Fibroblast of villous mesenchyme (primary cell): ENCODE measurements at places on chromosomes 12 and 14.

- DNase-seq, result no peak
Observed at GRCh38 chr12:99983456-99984258, 1.1 kb downstream of the ANKS1B start.

GRCh38 chr14:57863471-57863870 is 2.4 kb downstream of the SLC35F4 start:
- no peak for DNase-seq

- no peak for DNase-seq
Observed at GRCh38 chr12:125287155-125287847, 222.1 kb downstream of the AACS start.

- no peak for DNase-seq
Observed at GRCh38 chr12:57441846-57442427, 7.4 kb downstream of the INHBC start.

DNA sequence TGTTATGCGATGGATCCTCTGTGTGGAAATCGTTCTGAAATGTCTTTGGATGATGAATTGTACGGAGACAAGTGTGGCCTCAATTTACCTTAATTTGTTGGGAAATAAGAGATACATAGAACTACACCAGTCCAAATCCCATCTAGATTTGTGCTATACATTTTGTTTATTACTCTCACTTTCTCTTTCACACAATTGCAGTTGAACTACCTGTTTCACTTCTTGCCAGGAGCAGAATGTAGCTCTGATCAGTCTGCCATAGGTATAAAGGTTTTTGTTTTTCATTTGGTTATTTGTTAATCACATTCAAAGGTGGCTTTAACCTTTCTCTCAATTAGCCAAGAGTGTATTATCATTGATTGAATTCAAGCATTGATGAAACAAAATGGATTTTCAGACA is 268.2 kb downstream of the SNAPC1 start:
- no peak for DNase-seq

DNA sequence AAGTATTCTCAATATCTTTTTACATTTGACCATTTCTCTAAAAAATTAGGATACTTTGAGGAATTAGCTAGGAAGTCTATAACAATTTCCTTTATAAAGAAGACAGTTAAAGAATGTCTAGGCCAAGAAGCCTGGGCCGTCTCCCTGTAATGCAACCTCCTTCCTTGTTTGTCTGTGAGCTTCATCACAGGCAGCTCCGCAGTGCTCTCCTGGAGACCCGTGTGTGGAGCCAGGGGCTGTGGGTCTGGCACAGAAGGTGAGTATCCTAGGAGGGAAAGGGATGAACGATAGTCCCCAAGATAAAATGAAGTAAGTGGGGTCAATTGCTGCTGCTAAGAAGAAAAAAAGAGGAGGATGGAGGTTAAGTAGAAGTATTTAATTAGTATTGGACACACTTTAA is 31.8 kb upstream of the ATP23 start:
- no peak for DNase-seq

- DNase-seq, result no peak
Observed at GRCh38 chr12:130026608-130027176, 122.9 kb upstream of the TMEM132D start.

- peak; percentile 96 for DNase-seq
Observed at GRCh38 chr14:52080808-52081755, 12.2 kb upstream of the NID2 start.

- no peak for DNase-seq
Observed at GRCh38 chr12:95976416-95976832, 19.7 kb downstream of the HAL start.

DNA sequence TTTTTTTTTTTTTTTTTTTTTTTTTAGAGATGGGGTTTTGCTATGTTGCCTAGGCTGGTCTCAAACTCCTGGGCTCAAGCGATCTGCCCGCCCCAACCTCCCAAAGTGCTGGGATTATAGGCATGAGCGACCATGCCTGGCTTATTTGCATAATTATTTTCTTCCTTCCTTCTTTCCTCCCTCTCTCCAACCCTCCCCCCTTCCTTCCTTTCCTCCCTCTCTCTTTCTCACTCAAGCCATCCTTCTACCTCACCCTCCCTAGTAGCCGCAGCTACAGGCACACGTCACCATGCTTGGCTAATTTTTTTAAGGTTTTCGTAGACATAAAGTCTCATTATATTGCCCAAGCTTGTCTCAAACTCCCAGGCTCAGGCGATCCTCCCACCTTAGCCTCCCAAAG is 83.8 kb downstream of the PEBP1 start:
- no peak for DNase-seq

GRCh38 chr14:72532686-72533454 is 361.0 kb downstream of the DPF3 start:
- DNase-seq, result no peak

DNA sequence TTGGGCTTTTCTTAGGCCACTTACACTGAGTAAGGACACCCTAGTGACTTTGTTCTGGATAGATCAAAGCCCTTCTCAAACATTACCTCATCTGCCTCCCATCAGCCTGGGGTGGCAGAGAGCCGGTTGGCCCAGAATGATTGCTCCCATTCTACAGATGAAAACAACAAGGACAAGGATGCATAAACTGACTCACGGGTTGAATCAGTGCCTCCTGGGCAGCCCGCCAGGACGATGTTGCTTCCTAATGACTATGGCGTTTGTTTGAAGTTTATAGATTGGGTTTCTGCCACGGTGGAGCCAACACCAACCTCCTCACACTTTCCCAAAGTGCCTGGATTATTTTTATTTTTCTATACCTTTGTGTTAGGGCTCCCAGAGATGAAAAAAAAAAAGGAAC is 3.6 kb upstream of the VRK1 start:
- DNase-seq, result no peak

DNA sequence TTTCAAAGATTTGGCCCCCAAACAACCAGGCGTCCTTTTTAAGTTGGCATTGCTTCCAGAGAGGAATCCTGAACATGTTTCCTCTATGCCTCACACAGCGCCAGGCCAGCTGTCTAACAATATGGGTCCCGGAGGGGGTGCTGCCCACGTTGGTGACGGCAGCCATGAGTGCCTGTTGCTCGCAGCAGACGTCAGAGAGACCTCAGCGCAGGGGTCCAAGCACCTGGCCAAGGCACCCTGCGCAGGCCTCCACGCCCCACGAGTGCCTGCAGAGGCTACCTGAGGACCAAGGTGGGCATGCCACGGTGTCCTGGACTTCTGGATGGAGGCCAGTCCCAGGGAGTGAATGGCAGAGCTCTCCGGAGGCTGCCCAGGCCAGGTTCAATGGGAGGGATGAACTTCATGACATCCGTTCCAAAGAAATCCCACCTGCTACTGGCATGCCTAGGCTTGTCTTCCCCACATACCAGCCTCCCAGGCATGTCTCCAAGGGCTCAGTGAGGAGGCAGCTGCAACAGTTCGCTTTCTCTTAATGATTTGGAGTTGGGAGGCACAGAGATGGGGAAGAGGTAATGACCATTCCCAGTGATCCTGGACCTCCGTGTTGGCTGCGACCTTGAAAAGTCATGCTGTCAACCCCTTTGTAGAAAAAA is 11.6 kb upstream of the FOXN3 start:
- no peak for DNase-seq

DNA sequence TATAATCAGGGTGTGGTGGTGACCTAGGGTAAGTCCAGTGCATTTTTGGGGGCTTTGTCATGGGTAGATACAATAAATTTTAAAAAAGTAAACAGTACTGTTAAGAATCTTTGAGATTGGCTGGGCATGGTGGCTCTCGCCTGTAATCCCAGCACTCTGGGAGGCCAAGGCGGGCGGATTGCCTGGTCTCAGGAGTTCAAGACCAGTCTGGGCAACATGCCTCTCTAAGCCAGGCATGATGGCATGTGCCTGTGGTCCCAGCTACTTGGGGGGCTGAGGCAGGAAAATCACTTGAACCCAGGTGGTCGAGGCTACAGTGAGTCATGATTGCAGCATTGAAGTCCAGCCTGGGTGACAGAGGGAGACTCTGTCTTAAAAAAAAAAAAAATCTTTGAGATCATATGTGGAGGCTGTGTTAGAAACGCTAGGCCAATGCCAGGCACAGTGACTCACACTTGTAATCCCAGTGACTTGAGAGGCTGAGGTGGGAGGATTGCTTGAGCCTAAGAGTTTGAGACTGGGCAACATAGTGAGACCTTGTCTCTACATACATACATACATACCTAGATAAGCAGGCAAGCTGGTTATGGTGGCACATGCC is 67.7 kb downstream of the PRKCH start:
- DNase-seq, result no peak

DNA sequence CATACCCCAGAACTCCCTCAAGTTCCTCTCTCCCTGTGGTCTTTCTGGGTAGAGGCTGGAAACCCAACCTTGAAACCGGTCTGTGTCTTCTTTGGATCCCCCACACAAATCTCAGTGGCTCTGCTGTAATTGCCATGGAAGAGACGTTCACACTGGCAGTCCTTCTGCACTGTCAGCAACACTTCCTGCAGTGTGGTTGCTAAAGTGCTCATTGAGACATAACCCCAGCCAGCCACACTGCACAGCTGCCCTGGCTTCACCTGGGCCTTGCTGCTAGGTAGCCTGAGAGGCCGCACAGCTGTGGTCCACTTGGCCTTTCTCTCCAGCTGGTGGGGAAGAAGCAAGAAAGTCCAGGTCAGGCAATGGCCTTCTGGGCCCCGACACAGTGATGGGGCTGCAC is 2.4 kb downstream of the GZMH start:
- DNase-seq, result no peak

DNA sequence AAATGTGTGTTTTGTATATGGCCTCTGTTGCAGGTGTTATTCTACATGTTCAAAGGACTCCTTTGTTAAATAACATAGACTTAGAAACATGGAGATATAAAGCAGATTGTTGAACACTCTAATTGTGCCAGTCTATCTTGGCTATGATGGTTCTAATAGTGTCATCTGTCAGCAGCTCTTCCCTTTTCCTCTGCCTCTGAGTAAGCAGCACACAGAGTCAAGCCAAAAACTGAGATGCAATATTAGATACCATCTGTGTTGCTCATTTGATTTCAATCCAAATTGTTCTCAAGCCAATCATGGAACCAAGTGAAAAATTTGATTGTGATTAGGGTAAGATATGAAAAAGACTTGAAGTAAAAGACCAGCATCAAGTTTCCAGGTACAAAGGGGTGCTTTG is 871.1 kb upstream of the MGAT4C start:
- DNase-seq, result no peak

- peak; percentile 20 for DNase-seq
Observed at GRCh38 chr14:90132821-90133570, 71.2 kb downstream of the KCNK13 start.

GRCh38 chr12:40158592-40159111 is 52.8 kb upstream of the SLC2A13 start:
- DNase-seq, result no peak

GRCh38 chr12:28618772-28619171 is 428.5 kb downstream of the CCDC91 start:
- no peak for DNase-seq

DNA sequence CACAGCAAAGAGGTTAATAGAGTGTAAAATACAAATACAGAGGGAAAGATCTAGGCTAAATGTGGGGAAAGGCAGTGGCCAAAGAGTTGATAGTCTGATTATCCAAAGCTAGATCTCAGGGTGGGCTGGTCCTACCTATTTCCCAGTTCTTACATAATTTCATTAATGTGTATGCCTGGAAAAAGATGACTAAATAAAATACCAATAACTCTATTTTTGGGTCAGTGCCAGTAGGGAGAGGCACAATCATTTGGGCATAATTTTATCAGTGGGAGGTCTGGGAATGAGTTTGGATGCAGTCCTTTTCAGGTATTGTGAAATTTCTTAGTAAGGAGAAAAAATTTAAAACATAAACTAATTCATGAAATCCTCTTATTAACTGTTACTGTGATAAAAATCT is 30.6 kb upstream of the CLEC14A start:
- DNase-seq, result peak; percentile 41

- DNase-seq, result no peak
Observed at GRCh38 chr12:78275886-78276285, 445.2 kb downstream of the NAV3 start.

DNA sequence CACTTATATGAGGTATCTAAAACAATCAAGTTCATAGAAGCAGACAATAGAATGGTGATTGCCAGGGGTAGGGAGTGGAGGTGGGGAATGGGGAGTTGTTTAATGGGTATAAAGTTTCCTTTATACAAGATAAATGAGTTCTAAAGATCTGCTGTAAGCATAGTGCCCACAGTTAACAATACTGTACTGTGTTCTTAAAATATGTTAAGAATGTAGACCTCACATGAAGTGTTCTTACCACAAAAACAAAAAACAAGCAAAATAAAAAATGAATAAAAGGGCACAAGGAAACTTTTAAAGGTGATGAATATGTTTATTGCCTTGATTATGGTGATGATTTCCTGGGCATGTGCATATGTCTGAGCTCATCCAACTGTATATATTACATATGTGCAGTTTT is 211.8 kb downstream of the MSRB3 start:
- DNase-seq, result no peak

DNA sequence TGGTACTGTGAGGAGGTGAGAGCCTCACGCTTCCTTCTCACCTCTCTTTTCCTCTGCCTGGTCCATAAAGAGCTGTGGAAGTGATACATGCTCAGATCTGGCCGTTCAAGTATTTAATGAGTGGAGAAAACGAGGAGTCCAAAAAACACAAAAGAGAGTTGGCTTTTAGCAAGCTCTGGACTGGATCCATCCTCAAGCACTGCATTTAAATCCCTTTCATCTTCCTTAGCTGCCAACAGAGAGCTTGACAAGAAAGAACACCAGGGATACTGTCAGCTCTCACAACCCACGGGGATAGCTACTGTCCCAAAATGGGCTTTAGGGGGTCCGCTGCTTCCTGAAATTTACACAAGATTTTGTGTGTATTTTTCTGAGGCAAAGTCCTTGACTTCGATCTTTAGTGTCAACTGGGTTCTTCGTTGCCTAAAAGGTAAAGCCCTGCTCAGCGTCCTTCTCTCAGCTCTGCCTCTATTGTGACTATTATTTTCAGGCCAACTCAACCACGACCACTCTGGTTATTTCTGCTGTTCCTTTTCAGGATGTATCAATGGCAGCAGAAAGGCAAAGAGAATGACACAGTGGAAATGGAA is 120.9 kb downstream of the TMTC1 start:
- DNase-seq, result no peak

DNA sequence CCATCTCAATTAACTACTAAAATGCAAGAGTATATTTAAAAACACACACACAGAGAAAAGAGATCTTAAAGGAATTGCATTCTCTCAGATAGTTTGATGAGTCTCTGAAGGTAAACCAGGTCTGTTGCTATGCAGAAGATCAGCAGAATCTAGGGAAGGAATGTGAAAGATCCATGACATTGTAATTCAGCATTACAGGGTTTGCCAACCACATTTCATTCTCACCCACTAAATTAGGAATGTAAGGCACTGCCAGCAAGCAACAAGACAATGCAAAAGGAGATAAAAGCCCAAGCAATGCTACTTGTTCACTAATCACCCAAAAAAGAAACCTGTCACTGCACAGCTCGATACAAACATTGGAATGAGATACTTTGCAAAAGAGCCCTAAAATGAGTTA is 106.3 kb downstream of the LRIG3 start:
- no peak for DNase-seq

GRCh38 chr14:94646066-94646465 is 33.9 kb downstream of the SERPINA3 start:
- no peak for DNase-seq

GRCh38 chr14:91356181-91356763 is 61.3 kb downstream of the CCDC88C start:
- no peak for DNase-seq

GRCh38 chr12:56339158-56339422 is 406 bp downstream of the IL23A start:
- no peak for DNase-seq

GRCh38 chr12:112590281-112590680 is 171.5 kb downstream of the PTPN11 start:
- DNase-seq, result no peak

GRCh38 chr12:14249368-14249767 is 116.1 kb upstream of the ATF7IP start:
- DNase-seq, result no peak

GRCh38 chr14:61866932-61867920 is 105.0 kb downstream of the SNAPC1 start:
- DNase-seq, result no peak
